PC-9 (cell line): ENCODE measurements at places on chromosomes 5 and 9.

DNA sequence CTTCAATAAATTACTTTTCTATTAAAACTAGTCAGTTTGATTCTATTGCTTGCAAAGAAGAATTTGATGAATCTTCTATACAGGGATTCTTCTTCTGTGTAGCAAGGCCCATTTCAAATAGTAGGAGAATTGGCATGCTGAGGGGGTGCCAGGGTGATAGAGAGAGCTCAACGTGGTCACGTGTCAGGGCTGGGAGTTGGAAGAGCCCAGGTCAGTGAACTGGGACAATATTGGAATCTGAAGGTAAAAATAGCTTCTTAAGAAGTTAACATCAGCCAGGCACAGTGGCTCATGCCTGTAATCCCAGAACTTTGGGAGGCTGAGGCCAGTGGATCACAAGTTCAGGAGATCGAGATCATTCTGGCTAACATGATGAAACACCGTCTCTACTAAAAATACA is 64.1 kb upstream of the TLE1 start:
- no peaks in the 10 kb centered on the region for H3K4me1 ChIP-seq
- no peaks in the 10 kb centered on the region for H3K27me3 ChIP-seq
- H3K36me3 ChIP-seq, result no peaks in the 10 kb centered on the region

DNA sequence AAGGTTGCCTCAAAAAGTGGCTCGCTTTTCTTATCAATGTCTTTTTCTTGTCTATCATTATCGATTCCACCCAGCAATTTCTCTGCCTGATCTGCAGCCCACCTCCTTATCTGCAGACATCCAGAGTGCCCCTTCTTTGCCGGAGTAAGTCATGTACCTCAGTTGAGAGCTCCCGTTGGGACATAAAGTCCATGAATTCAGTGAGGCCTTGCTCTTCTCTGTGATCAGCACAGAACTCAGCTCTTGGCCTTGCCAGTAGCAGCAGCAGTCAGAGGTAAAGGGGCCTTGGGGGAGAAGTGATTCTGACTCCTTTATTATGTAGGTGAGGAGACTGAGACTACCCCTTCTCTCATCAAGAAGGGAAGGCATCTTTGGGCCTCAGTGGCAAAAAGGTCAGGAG is 24.9 kb upstream of the DCAF12 start:
- no peaks in the 10 kb centered on the region for H3K36me3 ChIP-seq
- no peak for DNase-seq
- no peak overlapping the region for H3K27ac ChIP-seq
- no peaks in the 10 kb centered on the region for H3K27me3 ChIP-seq
- no peak overlapping the region for H3K4me3 ChIP-seq
- no peaks in the 10 kb centered on the region for H3K4me1 ChIP-seq

DNA sequence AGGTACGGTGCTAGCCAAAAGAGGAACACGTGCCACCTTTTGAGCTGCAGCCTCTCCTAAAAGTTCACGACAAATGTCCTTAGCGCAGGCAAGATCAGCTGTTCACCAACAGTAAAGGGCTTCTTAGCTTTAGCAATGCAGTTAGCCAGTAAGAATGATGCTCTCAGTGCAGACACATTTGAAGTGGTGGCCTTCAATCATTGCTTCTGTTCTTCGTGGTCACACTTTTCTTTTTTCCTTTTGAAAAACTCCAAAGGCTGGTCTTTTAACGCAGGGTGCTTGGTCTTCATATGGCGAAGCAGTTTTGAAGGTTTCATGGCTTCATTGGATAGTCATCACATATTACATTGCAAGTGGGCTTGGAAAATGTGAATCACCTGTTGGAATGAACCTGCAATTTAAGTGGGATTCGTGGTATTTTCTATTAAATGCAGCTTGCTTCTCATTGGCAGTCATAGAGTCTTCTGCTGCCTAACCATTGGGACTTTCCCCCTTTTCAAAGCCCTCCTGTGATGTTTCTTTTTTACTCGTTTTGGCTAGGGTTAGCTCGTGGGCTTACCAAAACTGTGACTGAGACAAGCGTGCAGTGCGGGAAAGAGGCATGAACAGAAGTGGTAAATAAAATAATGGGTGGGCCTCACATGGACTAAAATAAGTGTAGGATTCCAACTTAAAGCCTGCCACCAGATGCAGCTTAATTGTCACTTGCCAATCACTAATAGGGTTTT is 100.9 kb downstream of the MRPL36 start:
- no peaks in the 10 kb centered on the region for H3K4me1 ChIP-seq
- DNase-seq, result no peak
- no peaks in the 10 kb centered on the region for H3K36me3 ChIP-seq
- peaks cover 97% of the 10 kb centered on the region for H3K27me3 ChIP-seq

- H3K36me3 ChIP-seq, result no peaks in the 10 kb centered on the region
- H3K4me1 ChIP-seq, result peaks cover 17% of the 10 kb centered on the region
- DNase-seq, result peak; percentile 71
Measured at GRCh38 chr9:127537014-127537413, 75.1 kb upstream of the STXBP1 start.

- H3K4me1 ChIP-seq, result no peaks in the 10 kb centered on the region
- H3K4me3 ChIP-seq, result no peak overlapping the region
- peaks cover 87% of the 10 kb centered on the region for H3K27me3 ChIP-seq
Measured at GRCh38 chr5:6543346-6543730, 89.5 kb downstream of the NSUN2 start.

GRCh38 chr9:124631326-124631725 is 124.1 kb upstream of the NR5A1 start:
- DNase-seq, result no peak
- no peaks in the 10 kb centered on the region for H3K36me3 ChIP-seq
- no peak overlapping the region for H3K27ac ChIP-seq
- H3K4me3 ChIP-seq, result no peak overlapping the region

GRCh38 chr9:74742792-74743730 is 144.7 kb downstream of the TRPM6 start:
- DNase-seq, result peak; percentile 15
- no peak overlapping the region for H3K4me3 ChIP-seq
- no peaks in the 10 kb centered on the region for H3K36me3 ChIP-seq
- no peaks in the 10 kb centered on the region for H3K4me1 ChIP-seq

DNA sequence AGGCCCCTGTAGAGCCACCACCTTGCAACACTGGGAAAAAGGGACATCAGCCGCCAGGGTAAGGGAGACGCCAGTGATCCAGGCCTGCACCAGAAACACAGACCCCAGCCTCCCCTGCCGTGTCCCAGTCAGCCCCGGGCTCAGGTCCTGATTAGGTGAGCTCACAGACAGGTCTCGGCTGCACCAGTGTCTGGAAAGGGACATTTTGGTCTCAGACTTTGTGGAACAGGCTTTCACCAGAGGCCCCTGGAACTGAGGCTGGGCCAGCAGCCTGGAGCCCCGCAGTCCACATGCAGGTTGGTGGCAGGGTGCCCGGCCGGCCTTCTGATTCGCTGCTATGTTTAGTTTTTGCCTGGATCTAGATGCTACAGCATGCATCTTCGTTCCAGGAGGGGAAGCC is 369.0 kb upstream of the IRX4 start:
- no peaks in the 10 kb centered on the region for H3K36me3 ChIP-seq
- H3K4me1 ChIP-seq, result no peaks in the 10 kb centered on the region
- peaks cover 92% of the 10 kb centered on the region for H3K27me3 ChIP-seq
- no peak overlapping the region for H3K4me3 ChIP-seq
- no peak overlapping the region for H3K27ac ChIP-seq

DNA sequence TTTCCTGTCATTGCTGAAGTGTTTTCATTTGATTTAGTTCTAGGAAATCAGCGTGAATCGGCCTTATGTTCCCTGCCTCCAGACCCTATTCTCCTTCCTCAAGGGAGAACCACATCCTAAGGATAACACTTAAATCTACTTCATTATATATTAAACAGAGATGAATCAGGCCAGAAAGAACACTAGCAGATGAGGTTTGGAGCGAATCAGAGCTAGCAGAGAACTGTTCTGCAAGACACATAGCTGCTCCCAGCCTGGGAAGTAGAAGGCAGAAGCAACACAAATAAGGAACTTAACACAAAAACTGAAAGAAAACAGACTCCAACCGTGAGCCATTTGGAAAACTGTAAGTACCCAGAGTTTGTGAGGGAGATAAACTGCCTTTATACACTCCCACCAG is 718.2 kb downstream of the SEMA5A start:
- no peak for DNase-seq
- H3K4me3 ChIP-seq, result no peak overlapping the region
- no peaks in the 10 kb centered on the region for H3K27me3 ChIP-seq
- H3K4me1 ChIP-seq, result peaks cover 18% of the 10 kb centered on the region
- no peaks in the 10 kb centered on the region for H3K36me3 ChIP-seq
- no peak overlapping the region for H3K27ac ChIP-seq

GRCh38 chr9:118446943-118447639 is 742.9 kb downstream of the TLR4 start:
- no peaks in the 10 kb centered on the region for H3K27me3 ChIP-seq
- no peak for DNase-seq
- H3K4me3 ChIP-seq, result no peak overlapping the region
- H3K27ac ChIP-seq, result no peak overlapping the region

DNA sequence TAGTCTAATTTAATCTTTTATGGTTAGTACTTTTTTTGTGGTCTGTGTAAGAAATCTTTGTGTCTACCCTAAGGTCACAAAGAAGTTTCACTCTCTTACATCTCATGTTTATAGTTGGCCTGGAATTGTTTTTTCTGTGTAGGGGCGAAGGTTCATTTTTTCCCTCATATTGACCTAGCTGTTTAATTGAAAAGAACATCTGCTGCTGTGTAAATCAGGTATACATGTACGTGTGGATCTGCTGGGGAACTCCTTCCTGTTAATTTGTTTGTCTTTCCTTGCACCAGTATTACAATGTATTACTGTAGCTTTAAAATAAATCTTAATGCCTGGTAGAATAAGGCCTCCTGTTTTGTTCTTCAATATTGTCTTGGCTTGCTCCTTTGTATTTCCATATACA is 37.8 kb downstream of the EXOSC2 start:
- H3K27ac ChIP-seq, result no peak overlapping the region
- no peaks in the 10 kb centered on the region for H3K36me3 ChIP-seq
- H3K27me3 ChIP-seq, result no peaks in the 10 kb centered on the region
- no peak for DNase-seq
- no peak overlapping the region for H3K4me3 ChIP-seq

GRCh38 chr5:126777257-126777974 is 480 bp downstream of the LMNB1 start:
- H3K4me3 ChIP-seq, result peak overlapping the region; percentile 83
- DNase-seq, result peak; percentile 53
- H3K27me3 ChIP-seq, result no peaks in the 10 kb centered on the region
- H3K4me1 ChIP-seq, result peaks cover 25% of the 10 kb centered on the region
- 0 out of 2 replicates have a peak, but pooled peaks cover 6% of the 10 kb centered on the region for H3K36me3 ChIP-seq
- H3K27ac ChIP-seq, result 0 out of 2 replicates have a peak overlapping the region, but pooled peaks have one; percentile 26

DNA sequence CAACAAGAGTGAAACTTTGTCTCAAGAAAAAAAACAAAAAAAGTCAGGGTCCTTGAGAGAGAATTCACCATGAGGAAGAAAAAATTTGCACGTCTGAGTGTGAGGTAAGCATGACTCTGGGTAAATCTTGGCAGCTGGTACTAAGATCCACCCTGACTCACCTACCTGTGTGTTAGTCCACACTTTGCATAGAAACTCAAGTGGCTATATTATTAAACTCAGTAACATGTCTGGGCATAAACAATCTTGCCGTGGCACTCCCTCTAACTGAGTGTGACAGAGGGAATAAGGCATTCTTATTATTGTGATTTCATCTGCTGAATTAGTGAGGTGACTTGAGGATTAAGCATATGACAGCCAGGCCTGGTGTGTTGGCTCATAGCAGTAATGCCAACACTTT is 259.4 kb upstream of the VLDLR start:
- DNase-seq, result no peak
- no peaks in the 10 kb centered on the region for H3K27me3 ChIP-seq
- H3K27ac ChIP-seq, result no peak overlapping the region
- H3K4me1 ChIP-seq, result no peaks in the 10 kb centered on the region
- no peaks in the 10 kb centered on the region for H3K36me3 ChIP-seq

DNA sequence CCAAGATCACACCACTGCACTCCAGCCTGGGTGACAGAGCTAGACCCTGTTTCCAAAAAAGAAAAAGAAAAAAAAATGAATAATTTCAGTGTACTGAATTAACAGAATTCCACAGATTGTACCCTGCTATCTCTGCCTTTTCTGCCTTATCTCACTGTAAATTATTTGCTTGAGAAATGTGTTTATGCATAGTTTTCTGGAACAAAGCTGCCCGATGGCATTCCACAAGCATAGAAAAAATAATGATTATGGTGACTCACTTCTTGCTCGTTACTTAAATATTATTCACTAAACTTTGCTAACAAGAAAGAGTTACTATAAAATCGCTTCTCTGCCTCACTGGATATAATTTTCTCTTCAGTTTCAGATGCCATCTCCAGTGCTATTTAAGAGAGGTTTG is 88.7 kb upstream of the FAM169A start:
- H3K27me3 ChIP-seq, result no peaks in the 10 kb centered on the region
- peak overlapping the region; percentile 87 for H3K27ac ChIP-seq
- H3K36me3 ChIP-seq, result no peaks in the 10 kb centered on the region
- H3K4me1 ChIP-seq, result peaks cover 25% of the 10 kb centered on the region
- peak; percentile 85 for DNase-seq

DNA sequence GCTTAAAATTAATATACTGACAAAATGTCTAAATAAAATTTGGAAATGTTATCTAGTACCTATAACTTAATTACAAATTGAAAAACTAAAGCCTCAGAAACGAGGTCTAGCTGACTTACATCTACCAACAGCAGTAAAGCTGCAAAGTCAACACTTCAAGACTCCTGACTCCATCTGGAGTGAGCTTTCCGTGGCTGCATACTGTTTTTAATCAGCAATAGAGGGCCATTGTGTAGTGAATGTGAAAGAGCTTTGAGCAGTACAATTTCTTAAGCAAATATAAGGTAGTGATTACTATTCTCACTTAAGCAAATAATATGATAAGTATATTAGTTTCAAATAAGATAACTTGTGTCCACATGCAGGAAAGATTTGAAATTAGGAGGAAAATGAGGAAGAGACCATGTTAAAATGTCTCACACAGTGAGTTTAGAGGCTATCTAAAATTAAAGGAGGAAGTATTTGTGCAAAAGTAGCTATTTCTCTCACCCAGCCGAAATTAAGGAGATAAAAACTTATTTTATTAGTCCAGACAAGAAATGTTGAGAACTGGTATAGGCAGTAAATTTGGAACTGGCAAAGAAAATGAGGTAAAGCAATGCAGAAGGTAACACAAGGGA is 6.4 kb downstream of the SPINK6 start:
- no peak overlapping the region for H3K27ac ChIP-seq
- H3K27me3 ChIP-seq, result no peaks in the 10 kb centered on the region
- DNase-seq, result no peak
- H3K4me3 ChIP-seq, result no peak overlapping the region

DNA sequence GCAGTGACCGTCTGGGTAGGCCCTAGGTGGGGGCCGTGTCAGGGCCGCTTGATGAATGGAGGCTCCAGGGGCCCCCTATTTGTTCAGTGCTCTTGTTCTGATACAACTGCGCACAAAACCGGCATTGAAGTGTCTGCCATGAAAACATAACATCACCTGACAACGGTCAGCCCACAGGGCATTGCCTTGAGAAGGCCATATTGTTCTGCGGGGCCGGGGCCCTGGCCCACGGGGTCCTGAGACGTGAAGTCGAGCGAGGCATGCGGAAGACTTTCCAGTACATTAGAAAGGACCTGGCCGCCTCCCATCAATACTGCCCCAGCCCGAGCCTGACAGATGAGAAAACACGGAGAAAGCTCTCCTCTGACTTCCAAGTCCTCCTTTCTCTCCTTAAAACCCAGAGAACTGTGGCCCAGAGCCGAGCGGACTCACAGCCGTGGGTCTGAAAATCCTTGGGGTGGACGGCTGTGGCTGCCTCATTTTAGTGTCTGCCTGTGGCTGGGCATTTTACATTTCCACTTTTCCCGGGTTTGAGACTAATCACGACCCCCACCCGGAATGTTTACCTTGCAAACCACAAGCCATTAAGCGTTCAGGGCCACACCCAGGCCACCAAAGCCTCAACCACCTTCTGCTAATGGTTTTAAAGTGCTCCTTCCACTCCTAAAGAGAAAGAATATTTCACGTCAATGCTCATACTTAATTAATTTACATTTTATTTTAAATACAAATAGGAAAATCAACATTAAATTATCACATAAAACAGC is 391.0 kb upstream of the IRX2 start:
- peaks cover 51% of the 10 kb centered on the region for H3K27me3 ChIP-seq
- H3K4me3 ChIP-seq, result no peak overlapping the region
- H3K27ac ChIP-seq, result no peak overlapping the region
- H3K4me1 ChIP-seq, result no peaks in the 10 kb centered on the region
